ENCODE measurements at places on chromosomes 5 and 9.

DNA sequence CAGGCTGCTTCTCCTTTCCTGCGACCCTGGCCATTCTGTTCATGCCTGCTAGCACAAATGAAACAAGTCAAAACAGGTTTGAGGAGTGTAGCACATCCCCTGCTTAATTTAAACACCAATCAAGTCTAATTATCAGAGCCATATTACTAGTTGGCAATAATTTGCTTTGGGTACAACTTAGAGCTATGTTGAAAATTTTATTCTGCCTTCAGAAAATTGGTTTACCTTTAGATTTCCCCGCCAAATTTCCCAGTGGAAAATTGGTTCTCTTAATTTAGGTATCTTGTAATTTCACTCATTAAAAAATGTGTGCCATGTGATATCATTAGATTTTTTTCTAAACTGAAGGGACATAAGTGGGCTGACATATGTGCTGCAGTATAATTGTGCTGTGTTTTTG is 265.8 kb downstream of the MAST4 start:
- no peak for DNase-seq

GRCh38 chr5:176935017-176935416 is 35.9 kb upstream of the HK3 start:
- no peak for DNase-seq

GRCh38 chr5:123732257-123732656 is 220.3 kb downstream of the CSNK1G3 start:
- no peak for DNase-seq

GRCh38 chr9:128946571-128947276 is 679 bp downstream of the DOLK start:
- DNase-seq, result no peak

GRCh38 chr5:174418809-174419539 is 305.4 kb upstream of the MSX2 start:
- DNase-seq, result no peak

DNA sequence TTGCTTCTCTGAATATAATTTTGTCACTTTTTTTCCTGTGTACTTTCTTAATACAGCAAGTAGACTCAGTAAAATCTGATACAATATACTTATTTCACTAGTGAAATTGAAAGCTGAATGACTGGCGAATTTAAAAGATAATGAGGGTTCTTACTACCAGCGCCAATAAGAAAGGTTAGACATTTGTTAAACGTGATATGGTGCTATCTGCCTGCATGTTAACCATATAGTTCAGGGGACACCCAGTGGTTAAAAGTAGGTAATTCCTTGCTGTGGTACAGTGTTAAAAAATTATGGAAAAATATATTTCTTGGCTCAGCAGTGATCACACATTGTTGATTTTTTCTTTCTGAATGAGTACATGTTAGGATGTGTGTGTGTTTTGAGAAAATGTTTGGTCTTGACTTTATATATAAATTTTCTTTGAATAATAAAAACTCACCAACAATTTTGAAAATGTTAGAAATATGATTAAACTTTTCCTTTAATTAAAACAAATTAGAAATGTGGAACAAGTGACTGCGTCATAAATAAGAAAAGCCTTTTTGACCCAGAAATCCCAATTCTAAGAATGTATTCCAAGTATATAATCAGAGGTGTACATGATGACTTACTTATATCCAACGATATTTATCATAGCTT is 25.8 kb downstream of the CAST start:
- DNase-seq, result no peak

DNA sequence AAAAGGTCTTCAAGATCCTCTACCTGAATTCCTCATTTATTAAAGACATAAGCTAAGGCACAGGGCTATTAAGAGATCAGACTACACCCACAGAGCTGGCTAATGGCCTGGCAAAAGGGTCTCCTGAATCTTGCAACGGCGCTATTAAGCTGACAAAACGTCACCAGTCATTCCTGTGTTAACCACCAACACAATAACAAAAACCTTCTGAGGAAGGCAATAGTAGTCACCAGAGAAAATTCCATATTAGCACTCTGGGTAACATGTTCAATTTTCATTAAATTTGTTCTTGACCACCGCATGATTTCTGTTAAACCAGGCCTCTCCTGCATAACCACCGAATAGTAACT is 77.0 kb downstream of the GNAQ start:
- no peak for DNase-seq

DNA sequence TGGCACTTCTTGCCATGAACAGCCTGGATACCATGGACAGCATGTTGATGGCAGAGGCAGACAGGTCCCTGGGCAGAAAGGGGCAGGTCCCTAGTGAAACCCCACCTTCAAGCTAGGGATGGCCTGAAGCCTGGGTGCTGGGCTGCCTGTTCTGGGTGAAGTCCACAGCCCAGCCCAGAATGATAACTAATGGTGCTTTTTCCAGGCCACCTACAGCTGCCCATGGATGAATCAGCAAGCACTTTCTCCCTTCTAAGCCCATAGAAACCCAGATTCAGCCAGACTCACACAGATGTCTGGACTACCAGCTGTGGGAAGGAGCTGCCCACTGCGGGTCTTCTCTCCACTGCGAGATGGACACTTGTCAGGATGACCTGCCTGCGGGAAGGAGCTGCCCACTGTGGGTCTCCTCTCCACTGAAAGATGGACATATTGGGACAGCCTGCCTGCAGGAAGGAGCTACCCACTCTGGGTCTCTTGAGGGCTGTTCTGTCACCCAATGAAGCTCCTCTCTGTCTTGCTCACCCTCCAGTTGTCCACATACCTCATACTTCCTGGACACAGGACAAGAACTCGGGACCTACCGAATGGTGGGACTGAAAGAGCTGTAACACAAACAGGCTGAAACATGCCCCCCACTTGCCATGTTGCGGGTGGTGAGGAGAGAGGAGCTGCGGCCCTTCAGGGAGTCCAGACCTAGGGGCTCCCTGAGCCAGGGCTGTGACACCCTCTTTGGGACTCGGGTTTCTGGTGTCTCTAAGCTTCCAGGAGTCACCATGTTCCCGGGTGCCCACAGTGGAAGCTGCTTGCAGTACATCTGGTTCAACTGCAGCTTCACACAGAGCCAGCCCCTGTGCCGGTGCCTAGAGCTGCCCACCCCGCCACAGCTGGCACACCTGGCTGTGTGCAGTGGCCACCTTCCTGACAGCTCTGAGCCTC is 60.7 kb upstream of the SYNPO start:
- DNase-seq, result no peak

DNA sequence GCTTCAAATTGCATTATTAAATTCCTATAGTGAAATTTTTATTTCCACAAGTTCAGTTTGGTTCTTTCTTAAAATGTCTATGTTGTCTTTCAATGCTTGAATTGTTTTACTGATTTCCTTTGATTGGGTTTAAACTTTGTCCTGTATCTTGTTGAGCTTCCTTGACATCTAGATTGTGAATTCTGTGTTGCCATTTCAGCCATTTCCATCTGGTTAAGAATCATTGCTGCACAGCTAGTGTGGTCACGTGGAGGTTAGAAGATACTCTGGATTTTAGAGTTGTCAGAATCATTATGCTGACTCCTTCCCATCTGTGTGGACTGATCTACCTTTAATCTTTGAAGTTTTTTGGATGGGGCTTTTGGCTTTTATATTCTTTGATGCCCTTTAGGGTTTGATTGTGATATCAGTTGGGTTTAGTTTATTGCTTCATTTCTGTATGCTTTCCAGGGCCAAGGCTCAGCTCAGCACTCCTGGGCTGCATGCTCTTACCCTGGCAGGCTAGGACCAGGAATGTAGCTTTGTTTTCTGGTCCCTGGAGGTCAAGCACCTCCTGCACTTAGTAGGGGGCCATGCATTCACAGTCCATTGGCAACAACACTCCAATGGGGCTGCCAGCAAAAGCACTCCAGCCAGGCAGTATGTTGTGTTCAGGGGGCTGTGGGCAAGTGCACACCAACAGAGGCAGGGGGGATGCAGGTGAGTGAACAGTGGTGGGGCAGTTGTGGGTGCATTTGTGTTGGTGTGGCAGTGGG is 141.4 kb downstream of the PRR16 start:
- no peak for DNase-seq

Measured in NK-92 treated with Interleukin-12 subunit alpha and Interleukin-12 subunit beta, amount 100 ng/mL, for 24 hours (cell line).